Activated T-cell treated with anti-CD3 and anti-CD28 coated beads for 48 hours (primary cell): ENCODE measurements at places on chromosomes 4 and X.
A peak's percentile ranks its signal among the peaks of the same experiment; 100 is the strongest.

- DNase-seq = no peak
Measured at GRCh38 chrX:25519258-25519657, 503.5 kb upstream of the ARX start.

- peak; percentile 1 for DNase-seq
Measured at GRCh38 chr4:155759372-155760252, 791 bp downstream of the GUCY1B1 start.

DNA sequence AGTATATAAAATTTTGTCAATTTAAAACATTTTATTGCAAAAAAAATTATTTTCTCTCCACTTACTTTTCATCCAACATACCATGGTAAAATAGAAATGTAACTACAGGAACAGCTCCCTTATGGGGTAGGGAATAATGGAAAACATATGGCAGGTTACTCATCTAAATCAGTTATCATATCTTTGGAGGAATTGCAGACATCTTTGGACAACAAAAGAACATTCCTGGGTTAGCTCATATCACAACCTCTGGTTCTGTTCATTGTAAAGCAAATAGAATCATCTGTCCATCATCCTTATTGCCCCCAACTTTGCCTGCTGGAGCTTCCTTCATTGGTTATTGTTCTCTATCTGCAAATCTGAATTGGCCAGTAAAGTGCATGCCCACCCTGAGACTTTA, 387.5 kb upstream of the GRID2 start:
- DNase-seq = no peak

DNA sequence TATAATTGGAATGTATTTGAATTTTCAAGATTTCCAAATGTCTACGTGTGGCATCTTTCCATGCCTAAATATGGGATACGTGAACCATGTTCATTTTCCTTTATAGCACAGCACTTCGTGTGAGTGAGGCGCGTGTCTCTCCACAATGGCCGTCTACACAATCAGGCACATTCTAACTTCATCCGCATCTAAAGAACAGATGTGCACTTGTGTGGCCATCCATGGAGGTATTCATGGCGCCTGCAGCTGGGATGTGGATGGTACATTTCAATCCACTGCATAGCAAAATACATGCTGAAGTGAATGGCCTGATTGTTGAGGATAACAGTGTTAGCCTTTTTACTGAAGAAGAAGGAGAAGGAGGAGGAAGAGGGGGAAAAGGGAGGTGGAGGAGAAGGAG, 34.5 kb upstream of the TRIM2 start:
- no peak for DNase-seq

DNA sequence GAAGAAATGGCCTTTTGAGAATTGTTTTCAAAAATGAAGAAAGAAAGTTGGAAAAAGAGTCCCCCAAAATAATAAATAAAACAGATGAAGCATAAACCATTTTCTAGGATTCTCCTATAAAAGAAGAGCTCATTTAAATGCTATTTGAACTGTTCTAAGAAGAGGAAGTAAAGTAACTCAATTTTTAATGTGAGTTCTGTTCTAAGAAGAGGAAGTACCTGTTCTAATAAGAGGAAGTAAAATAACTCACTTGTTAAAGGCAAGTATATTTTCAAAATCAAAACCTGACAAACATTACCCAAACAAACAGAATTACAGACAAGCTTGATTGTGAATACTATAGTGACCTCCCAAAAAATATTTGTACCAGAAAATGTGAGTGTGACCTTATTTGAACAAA, 1326.3 kb downstream of the C4orf33 start:
- no peak for DNase-seq

DNA sequence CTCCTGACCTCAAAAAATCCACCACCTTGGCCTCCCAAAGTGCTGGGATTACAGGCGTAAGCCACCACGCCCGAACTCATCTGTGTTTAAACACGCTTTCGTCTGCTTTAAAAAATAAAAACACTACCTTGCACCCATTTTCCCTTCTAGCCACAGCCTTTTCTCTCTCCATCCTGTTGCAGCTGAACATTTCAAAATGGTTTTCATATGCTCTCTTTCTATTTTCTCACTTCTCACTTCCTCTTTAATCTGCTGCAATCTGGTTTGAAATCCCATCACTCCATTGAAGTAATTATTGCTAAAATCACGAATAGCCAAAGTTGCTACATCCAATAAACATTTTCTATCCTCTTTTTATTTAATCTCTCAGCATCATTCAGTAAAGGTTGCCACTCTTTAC, 70.0 kb downstream of the DCHS2 start:
- DNase-seq = no peak

- DNase-seq = no peak
Measured at GRCh38 chr4:88356771-88357170, 21.9 kb upstream of the HERC6 start.
